ENCODE measurements at places on chromosomes 7 and 10.
A peak's percentile ranks its signal among the peaks of the same experiment; 100 is the strongest.

GRCh38 chr7:108413782-108414492, 42.3 kb downstream of the NRCAM start:
- no peak for DNase-seq

- DNase-seq = no peak
Observed at GRCh38 chr10:129718548-129719414, 245.3 kb downstream of the EBF3 start.

- DNase-seq = peak; percentile 14
Observed at GRCh38 chr10:103859161-103860086, 4.0 kb upstream of the SH3PXD2A start.

DNA sequence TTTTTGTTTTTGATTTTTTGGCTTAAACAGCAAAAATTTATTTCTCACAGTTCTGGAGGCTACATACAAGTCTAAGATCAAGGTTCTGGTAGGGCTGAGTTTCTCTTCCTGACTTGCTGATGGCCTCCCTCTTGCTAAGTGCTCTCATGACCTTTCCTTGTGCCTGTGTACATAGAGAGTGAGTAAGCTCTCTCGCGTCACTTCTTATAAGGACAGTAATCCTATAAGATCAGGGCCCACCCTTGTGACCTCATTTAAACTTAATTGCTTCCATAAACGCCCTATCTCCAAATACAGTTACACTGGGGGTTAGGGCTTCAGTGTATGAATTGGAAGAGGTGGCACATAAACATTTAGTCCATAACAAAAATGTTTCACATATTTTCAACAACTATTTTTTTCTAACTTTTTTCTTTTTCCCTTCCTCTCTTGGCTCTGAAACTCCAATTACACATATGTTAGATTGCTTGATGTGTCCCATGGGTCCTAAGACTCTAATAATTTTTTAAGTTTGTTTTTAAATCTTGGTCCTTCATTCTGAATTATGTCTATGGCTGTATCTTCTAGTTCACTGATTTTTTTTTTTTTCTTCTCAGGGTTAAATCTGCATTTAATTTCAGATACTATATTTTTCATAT, 149.8 kb downstream of the HBP1 start:
- no peak for DNase-seq

- no peak for DNase-seq
Observed at GRCh38 chr7:11650500-11650899, 181.5 kb downstream of the THSD7A start.

GRCh38 chr10:88152728-88153133, 289.3 kb downstream of the PTEN start:
- no peak for DNase-seq

Data from NCI-H446 treated with DMSO at 0.1 percent for 48 hours (cell line).